ENCODE measurements at places on chromosomes 11 and 22. TPM values are rescaled to one million over a fixed set of nuclear protein-coding genes. Genes with fewer than 3 reads are reported as not detected.

The ASCL3 gene
- not detected for total RNA-seq

The OR51E2 gene
- not detected for total RNA-seq

The OR6T1 gene
- not detected for total RNA-seq

The SGSM1 gene
- 0.16 TPM for total RNA-seq

The JAML gene
- 7.9 TPM for total RNA-seq

The OR52I2 gene
- total RNA-seq: not detected

The RAB38 gene
- total RNA-seq: 3.5 TPM

The CSF2RB gene
- 13.3 TPM for total RNA-seq

The NOX4 gene
- 11.4 TPM for total RNA-seq

The TRPT1 gene
- total RNA-seq: 32.7 TPM

The FAM111A gene
- total RNA-seq: 18.6 TPM

The DLG2 gene
- total RNA-seq: 2.8 TPM

The TIGD3 gene
- not detected for total RNA-seq

Measured in mesenteric fat pad (tissue), 1 donor.